ENCODE measurements at places on chromosomes 4 and X.

- DNase-seq = peak; percentile 2
Measured at GRCh38 chr4:152559641-152560040, 23.7 kb upstream of the FBXW7 start.

GRCh38 chr4:108567831-108568230 is 52.5 kb upstream of the RPL34 start:
- DNase-seq = peak; percentile 44

- DNase-seq = no peak
Measured at GRCh38 chr4:19675172-19675811, 576.4 kb upstream of the SLIT2 start.

DNA sequence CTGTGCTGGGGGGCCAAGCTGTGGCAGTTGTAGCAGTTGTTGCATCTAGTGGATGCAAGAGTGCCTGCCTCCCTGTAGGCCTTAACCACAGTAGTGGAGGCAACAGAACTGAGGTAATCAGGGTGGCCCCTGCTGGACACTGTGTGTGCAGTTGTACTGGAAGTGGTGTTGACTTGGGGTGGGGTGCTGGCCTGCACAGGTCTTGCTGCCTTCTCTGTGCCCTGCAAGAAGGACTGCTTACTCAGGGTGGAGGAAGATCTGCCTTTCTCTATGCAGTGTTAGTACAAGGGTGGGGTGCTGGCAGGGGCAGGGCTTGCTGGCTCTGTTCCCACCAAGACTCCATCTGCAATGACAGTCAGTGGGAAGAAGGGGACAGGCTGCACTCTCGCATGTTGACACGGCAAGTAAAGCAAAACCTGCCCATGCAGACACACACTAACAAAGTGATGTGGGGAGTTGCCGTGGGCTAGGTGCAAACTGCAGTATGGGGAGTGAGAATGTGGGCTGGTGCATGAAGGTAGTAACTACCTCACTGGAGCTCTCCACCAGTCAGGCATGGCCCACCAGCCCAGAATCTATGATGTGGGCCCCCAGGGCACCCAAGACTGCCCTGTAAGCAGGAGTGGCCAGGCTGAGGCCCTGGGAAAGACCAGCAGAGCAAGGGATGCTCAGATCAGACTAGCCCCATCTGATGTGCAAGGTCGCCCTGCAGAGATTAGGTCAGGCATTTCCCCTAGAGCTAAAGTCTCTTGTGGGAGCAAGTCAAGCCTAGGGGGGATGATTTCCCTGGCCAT is 594.9 kb downstream of the TECRL start:
- DNase-seq = no peak

DNA sequence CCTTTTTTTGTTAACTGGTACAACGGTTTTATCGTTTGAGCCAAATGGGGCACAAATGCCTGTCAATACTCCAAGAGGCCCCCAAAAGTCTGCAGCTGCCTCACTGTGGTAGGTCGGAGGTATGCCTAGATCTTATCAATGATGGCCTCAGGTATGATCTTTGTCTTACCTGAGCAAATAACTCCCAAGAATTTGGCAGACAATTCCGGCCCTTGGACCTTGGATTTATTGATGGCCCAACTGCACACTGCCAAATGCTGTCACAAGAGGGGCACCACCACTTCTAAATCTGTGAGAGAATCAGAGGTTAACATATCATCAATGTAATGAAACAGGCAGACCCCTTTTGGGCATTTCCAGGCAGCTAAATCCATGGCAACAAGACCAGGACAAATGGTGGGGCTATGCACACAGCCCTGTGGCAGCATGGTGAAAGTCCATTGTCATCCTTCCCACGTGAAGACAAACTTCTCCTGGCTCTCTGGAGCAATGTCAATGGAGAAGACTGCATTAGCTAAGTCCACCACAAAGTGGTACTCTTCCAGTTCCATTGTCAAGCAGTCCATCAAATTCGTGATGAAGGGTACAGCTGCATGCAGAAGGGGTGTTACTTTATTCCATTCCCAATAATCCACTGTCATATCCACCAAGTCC is 28.6 kb downstream of the CXCL13 start:
- no peak for DNase-seq

- DNase-seq = no peak
Measured at GRCh38 chrX:19708683-19709082, 178.7 kb downstream of the SH3KBP1 start.

- DNase-seq = no peak
Measured at GRCh38 chr4:139887962-139888735, 222.5 kb downstream of the MGST2 start.

All from brain (organoid and tissue), 16 donors.